Body of pancreas (tissue), 4 donors: ENCODE measurements at places on chromosomes 3 and 15.

DNA sequence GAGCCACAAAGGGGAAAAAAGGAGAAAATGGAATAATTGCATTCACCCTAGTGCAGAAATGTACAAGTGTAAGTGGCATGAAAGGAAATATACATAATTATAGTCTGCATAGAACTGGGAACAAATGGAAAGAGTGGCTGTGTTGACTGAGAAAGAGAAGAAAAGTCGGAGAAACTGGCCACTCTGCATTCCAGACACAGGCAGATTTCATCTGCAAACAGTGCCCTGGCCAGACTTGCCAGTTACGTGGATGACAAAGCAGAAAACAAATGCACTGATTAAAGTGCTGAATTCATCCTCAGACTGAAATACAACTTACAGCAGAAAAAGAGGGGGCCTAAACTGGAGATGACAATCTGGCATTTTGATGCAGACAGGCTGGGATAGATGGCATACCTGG is 129.8 kb downstream of the FGF12 start:
- no peak for DNase-seq

DNA sequence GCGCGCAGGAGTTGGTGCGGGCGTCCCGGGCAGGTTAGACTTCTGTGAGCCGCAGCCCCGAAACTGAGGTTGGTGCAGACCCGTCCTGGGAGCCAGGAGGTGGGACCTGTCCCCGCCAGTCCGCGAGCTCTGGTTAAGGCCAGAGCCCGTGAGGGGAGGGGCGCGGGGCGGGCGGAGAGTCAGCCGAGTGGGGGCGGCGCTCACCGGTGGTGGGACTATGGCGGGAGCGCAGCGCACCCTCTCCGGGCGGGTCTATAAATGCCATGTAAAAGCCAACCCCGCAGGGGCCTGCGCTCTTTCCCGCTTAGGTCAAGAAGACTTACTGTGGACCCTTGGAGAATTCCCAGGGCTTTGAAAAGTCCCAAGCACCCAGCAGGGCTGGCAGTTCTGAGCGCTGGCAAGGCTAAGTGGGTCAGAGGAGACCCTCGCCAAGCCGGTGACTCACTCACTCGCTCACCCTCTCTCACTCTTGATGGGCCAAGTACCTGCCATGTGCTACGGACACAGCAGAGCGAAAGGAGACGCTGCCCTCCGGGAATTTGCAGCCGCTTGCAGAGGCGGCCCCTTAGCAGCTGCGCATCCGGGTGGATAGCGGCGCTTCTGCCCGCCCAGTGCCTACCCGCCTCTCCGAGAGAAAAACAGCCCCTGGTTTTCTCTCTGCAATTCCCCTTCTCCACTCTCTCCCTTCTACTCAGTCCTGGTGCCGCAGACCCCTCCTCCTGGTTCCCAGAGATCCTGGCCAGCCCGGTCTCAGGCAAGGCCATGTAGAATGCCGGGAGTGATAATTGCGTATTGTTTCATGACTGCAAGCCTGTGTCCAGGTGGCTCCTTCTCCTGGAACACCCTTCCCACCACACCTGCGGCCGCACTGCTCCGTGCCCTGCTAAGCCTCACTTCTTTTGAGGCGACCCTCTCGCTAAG is at the start of gene ALDH1L1:
Gene ALDH1L1, minus strand, starts transcription at position 110 of the 921 bp plus-strand sequence. CDS start 19,607 bp downstream, outside the sequence.
- peak; percentile 96 for DNase-seq

- no peak for DNase-seq
Measured at GRCh38 chr3:16482770-16483531, 30.5 kb downstream of the RFTN1 start.

DNA sequence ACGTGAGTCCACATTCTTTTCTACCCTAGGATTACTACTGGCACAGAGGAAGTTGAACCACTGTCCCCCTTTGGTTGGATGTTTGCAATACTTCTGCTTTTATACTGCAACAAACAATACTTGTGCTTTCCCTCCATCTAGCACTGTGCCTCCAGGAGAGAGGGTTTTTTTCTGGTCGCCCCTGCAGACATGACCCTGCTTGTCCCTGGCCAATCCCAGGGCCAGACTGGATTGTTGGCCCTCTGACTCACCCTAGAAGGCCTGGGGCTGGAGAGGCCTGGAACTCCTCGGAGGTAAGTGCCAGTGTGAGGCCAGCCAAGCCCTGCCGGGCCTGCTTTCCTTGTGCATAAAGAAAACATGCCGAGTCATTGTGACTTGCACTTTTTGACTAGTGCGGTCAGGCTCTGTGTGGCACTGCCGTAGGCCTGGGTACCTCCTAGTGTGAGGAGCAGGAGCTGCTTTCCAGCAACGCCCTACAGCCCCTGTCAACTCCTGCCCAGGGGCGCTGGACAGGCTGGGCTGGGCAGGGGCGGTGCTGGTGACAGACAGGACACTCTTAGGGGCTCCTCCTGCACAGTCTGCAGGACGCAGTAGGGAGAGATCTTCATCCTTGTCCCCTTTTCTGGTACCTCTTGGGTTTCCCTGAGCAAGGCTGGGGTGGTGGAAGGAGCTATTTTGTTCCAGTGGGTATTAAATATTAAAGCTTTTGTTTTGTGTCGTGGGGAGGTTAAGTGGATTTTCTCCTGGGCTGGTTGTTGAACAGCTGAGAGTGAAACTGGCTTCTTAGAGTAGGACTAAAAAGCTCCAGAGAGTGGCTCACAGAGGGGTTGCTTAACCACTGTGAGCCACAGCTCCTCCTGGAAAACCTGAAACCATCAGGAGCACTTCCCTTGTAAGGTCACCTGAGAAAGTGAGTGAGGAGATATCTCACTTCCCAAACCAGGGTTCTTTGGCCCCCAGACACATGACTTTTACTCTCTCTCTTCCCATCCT is 14.4 kb upstream of the TKT start:
- peak; percentile 94 for DNase-seq

DNA sequence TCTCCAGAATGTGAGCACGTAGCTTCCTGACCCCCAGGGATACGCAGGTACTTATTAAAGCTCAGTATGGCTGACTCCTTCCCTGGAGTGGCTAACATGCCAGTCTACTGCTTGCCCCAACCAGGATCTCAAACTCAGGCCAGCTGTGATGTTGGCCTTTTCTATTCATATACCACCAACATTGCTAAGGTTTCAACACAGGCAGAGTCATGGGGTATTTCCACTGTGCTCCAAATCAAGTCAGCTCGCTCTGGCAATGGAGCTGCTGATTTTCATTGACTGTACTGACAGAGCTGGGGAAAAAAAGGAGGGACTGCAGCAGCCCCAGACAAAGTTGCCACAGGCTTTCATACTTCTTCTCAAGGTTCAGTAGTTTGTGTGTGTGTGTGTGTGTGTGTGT is 87.0 kb downstream of the CFAP20DC start:
- DNase-seq = no peak

GRCh38 chr3:151875759-151876158 is 2.3 kb downstream of the SUCNR1 start:
- no peak for DNase-seq

GRCh38 chr3:63400246-63400860 is 122.2 kb downstream of the SYNPR start:
- DNase-seq = no peak

DNA sequence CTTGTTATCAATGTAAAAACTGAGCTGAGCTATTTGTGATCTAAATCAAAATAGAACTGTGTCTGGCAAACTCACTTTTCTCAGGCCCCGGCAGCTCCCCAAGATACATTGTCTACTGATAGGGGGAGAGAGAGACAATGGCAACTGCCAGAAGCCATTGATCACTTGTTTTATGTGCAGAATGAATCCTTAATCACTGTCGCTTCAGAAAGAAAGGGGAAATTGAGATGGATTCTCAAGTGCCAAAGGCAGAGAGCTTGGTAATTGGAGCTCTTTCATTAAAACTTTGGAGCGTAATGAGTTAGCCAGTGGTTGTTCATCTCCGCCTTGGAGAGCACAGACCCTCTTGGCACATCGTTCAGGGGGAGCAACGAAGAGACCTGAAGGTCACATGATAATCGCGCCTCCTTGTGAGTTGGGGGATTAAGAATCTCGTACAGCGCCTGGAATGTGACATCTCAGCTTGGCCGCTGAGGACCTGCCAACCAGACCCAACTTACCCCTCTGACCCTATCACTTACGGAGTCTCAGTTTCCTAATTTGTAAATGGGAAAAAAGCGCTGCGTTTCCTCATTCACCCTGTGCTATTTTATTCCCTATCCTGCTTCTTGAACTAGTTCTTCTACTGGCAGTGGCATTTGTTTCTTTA is 252.8 kb downstream of the VPS13C start:
- no peak for DNase-seq

DNA sequence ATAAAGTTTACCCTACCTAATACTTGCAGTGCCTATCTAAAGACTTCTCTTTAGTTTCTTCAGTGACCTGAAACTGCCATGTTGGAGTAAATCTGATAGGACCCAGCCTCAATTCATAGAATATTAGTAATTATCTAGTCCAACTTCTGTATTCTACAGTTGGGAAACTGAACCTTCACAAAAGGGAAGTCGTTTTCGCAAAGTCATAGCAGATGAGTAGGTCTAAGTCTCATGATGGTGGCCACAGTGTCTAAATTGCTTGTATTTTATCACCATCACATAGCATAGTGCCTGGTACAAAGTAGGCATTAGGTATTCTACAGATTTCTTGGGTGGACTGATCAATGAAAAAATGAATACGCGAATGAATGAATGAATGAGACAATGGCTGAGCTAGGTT is 8.4 kb downstream of the GMNC start:
- no peak for DNase-seq

DNA sequence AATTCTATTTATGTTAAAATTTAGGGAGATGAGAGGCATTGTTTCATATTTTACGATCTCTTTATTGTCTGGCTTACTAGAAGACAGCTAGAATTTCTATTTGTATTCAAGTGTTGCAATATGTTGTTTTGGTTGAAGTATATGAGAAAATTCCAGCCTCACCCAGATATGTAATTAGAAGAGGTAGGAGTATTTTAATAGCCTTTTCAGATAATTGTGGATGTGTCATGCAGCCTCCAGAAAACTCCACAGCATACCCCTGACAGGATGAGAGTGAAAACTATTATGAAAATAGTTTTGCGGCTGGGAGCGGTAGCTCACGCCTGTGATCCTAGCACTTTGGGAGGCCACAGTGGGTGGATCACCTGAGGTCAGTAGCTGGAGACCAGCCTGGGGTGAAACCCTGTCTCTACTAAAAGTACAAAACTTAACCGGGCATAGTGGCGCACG is 21.5 kb upstream of the USP3 start:
- DNase-seq = no peak

GRCh38 chr3:110608566-110608965 is 463.1 kb upstream of the NECTIN3 start:
- DNase-seq = no peak

DNA sequence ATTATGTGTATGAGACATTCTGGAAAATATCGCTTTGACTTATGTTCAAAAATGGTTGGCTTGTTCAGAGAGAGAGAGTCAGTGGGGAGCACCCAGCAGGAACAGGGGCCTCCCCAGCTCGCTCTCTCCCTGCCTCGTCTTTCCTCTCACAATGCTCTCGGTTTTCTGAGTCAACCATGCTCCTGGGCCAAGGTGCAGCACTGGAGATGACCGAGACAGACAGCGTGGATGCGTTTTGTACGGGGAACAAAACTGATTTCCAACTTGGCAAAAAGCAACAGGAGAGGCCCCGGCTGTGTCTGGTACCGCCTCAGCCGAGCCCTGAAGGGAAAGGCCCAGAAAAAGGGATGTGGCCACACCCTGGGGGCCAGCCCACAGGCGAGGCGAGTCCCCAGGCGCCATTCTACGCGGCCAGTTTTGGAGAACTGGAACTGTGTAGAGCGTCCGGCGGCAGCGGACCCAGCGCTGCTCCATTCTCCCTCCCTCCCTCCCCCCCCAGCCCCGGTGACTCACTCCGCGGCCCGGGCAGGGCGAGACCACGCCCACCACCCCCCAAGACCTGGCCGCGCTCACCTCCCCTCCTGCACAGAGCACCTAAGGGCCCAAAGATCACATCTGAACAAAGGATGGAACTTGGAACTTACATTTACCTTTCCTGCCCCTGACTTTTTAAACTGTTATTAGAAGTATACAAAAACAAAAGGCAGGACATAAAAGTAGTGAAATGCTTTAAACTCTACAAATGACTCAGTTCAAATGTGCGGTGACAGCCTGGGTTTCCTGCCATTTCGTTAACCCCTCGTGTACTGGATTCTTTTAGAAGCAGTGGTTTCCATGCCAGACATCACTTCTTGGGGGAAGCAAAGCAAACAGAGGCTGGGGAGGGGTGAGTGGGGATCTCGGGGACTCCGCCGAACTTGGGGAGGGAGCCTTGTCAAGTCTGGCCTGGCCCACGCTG is 12.7 kb downstream of the ATP10A start:
- DNase-seq = peak; percentile 30

- no peak for DNase-seq
Measured at GRCh38 chr3:36893137-36893557, 51.7 kb downstream of the TRANK1 start.

DNA sequence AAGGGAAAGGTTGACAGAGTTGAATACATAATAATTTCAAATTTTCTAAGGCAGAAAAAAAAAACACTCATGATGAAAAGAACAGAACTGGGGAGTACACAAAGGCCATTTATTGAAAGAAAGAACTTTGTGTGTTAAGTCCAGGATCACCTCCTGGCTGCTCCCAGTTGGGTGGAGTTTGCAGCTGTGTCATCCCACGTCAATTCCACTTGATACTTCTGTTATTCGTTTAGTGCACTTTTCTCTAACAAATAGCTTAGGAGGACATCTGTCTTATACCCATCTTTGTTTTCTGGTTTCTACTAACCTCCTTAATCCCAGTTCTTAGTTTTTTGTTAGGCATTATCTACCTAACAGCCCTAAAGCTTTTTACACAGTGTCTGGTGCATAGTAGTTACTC is 44.7 kb downstream of the SGO1 start:
- DNase-seq = no peak

DNA sequence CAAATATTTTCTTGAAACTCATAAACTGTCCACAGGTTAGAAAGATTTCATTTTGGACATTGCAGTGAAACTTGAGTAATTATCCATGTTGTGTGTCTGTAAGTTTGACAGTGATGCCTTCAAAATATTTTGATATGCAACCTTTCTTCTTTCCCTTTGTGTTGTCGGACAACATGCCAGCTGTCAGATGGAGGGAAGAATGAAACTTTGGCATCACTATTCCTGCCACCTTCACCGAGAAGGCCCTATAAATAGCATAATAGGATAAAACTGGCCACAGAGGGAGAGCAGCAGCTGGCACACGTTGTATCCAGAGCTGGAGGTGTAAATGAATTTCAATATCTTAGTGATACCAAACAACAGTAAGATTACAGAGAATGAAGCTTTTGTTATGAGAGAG is 436.7 kb upstream of the CFAP20DC start:
- no peak for DNase-seq

GRCh38 chr15:60057554-60057953 is 53.4 kb downstream of the FOXB1 start:
- DNase-seq = no peak

- no peak for DNase-seq
Measured at GRCh38 chr15:90750186-90750585, 33.0 kb downstream of the BLM start.

GRCh38 chr3:15585111-15585845 is 16.1 kb downstream of the HACL1 start:
- peak; percentile 27 for DNase-seq

DNA sequence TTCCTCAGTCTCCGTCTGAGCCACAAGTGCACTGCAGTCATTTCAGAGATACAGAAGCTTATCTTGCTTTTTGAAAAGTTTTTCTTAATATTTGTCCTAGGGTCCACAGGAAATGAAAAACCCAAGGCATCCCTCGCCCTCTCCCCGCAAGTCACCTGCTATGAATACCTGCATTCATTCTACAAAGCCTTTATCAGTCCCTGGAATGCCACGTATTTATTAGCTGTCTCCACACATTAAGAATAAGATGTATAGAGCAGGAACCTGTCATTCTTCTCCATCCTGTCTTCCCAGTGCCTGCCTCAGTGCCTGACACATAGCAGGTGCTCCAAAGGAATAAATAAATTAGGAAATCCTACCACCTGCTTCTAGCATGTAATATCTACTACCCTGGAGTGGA is 73.3 kb upstream of the ICE2 start:
- DNase-seq = no peak

GRCh38 chr15:66779331-66780009 is 77.4 kb downstream of the SMAD6 start:
- peak; percentile 51 for DNase-seq
